Smooth muscle cell of the brain vasculature (primary cell): ENCODE measurements at places on chromosomes 2 and 18.

DNA sequence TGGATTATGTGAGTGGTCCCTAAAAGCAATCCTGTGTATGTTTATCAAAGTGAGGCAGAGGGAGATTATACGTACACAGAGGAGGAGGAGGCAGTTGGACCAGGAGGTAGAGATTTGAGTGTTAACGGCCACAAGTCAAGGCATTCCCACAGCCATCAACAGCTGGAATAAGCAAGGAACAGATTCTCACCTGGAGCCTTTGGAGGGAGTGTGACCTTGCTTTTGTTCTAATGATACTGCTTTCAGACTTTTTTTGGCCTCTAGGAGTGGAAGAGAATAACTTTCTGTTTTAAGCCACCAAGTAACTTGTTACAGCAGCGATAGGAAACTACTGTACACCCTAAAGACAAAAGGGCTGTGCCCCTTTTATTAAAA is 18.1 kb downstream of the LCLAT1 start:
- DNase-seq = no peak

DNA sequence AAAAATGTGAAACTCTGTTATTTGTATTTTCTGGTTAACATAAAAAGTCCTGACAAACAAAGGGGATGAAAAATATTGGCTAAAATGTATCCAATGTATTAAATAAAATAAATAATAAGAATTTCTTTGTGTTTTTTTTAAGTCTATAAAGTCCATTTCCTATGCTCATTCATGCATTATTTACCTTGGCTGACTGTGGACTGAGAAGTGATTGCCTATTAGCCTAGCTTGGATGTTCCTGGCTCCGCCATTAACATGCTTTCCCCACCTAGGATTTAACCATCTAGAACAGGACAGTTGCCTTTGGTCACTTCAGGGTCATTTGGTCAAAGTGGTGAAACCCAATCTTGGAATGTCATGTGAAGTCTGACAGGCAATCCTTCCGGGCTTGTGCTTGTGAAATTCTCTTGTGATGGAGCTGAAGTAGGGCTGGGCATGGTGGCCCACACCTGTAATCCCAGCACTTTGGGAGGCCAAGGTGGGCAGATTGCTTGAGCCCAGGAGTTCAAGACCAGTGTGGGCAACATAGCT is 60.4 kb upstream of the TANC1 start:
- no peak for DNase-seq

GRCh38 chr18:68520406-68521075 is 194.4 kb downstream of the TMX3 start:
- DNase-seq = no peak

- no peak for DNase-seq
Measured at GRCh38 chr2:118016911-118017310, 3.0 kb upstream of the CCDC93 start.

DNA sequence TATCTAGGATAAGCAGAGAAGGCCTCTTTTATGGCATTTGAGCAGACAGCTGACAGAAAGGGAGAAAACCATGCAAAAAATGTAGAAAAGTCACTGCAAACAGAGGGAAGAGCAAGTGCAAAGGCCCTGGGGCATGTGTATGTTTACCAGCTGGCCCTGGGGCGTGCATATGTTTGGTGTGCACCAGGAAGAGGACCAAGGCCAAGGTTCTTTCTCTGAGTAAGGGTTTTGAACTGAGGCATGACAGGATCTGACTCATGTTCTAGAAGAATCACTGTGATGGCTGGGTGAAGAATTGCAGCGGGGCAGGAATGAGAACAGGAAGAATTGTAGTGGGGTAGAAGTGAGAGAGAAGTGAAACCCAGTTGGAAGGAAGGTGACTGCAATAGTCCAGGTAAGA is 69.6 kb downstream of the STEAP3 start:
- no peak for DNase-seq

DNA sequence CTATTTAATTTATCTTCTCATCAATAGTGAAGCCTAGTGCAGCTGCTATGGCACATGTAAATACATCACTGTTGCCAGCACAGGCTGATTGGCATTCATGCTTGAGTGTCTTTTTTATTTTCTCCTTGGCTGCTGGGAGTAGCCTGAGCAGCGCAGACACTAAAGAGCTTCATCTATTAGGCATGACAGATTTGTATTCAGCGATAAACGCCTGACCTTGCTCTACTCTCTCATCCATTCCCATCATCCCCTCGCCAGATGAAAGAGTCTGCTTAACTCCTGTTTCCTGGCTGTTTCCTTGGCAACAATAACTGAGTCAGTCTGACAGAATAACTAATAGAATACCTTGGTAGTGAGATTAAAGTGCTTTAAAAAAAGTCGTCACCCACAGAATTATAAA is 753.6 kb downstream of the DCC start:
- DNase-seq = no peak

GRCh38 chr18:13585379-13586153 is 140.8 kb downstream of the FAM210A start:
- DNase-seq = no peak

GRCh38 chr18:41829647-41830516 is 125.2 kb upstream of the PIK3C3 start:
- no peak for DNase-seq

DNA sequence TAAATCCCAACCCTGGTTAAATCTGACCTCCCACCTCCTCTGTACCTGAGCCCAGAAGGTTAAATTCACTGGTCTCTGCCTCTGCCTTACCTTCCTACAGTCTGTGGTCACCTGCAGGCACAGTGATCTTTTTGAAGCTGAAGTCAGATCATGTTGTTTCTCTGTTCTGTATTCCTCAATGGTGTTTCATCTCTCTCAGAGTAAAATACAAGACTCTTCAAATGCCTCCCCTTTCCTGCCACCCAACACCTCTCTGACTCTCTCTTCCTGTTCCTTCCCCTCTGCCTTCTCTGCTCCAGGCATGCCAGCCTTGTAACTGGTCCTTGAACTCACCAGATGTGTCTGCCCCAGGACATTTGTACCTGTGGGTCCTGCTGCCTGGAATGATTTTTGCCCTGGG is 219.3 kb downstream of the UXS1 start:
- no peak for DNase-seq

- no peak for DNase-seq
Measured at GRCh38 chr18:75544496-75544895, 117.0 kb upstream of the SMIM21 start.
